Stimulated activated naive CD8-positive, alpha-beta T cell treated with anti-CD3 and anti-CD28 coated beads, Interleukin-15, Interleukin-2, amounts not matched to agents 100 U/mL and 50 U/mL, for 24 hours (primary cell): ENCODE measurements at places on chromosomes 5 and 9.

DNA sequence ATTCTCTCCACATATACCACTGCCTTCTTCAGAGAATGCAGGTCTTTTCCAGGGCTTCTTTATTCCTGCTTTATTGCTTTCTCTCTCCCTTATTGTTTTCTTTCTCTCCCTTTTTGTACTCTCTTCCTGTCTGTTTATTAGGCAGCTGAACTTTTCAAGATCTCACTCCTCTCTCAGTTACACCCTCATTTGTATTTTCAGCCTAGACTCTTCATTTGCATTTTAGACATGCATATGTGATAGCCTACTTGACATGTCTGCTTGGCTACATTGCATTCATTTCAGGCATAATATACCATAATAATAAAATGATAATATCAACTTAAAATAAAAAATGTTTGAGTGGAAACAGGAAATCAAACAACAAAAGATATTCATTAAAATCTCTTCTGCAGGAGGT is 377.9 kb upstream of the TNC start:
- DNase-seq = no peak

DNA sequence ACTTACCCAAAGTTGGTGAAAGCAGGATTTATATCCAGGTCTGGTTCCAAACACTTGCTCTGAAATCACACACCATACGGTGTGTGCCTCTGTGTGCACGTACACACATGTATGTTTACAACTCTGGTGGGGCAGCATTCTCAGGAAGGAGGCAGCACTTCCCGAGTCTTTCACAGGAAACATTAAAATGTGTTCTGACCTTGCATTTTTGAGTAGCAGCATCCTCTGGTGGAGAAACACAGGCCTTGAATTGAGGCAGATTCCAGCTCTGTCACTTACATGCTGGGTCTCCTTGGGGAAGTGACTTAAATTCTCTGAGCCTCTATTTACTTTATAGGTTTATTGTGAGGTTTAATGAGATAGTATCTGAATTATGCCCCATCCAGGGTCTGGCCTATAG is 126.4 kb downstream of the RGS3 start:
- DNase-seq = no peak

GRCh38 chr9:126287166-126287866 is 39.3 kb upstream of the MVB12B start:
- no peak for DNase-seq

DNA sequence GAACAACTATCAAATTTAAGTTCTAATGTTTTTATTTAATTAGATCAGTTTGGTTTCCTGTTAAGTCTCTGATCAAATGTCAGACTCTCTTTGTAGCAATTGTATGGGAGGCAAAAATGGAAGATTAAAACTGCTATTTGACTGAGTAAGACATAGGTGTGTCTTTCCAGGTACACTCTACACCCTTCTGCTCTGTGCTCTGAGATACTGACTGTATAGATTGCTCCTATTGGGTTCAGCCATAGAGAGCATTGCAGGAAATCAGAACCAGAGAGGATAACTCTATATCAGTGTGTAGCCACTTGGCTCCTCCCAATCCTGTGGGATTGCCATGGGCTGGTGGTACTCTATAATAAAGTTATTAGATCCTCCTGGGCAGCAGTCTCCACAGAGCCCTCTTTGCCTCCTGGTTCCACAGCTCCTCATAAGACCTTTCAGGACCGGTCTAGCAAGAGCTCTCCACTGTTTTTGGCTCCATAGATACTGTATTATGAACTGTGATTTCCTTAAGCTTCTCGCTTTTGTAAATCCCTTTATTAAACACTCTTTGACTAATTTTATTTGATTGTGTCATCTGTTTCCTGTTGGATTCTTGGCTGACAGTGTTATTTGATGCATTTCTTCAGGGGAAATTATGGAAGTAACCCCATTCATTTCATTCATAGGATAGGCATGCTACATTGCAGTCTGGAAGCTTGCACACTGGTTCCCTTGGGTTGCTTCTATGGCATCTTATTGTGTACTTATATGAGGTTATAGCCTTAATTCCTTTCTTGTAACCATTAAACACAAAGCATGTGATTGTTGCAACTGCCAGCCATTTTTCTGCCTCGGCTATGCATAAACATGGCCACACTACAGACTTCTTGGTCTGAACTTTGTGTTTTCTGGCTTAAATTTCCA is 115.6 kb downstream of the VCAN start:
- no peak for DNase-seq

GRCh38 chr5:14884062-14884612 is 12.6 kb upstream of the ANKH start:
- no peak for DNase-seq

GRCh38 chr5:16881251-16881650 is 54.8 kb downstream of the MYO10 start:
- no peak for DNase-seq

DNA sequence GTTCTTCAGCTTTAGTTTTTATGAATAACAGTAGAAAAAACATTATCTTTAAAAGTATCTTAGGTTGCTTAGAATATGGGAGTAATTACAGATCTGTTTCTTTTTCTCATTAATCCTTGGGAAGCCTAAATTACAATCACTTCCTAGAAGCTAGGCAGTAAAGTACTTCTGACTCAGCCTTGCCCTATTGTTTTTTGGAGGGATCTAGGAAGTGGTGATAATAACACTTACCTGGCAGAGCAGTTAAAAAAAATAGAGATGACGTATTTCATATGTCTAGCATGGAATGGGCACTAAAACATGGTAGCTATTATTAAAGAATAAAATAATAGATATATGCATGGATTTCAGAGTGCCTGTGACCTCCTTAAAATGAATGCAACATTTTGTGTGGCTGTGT is 8.2 kb upstream of the FST start:
- no peak for DNase-seq

GRCh38 chr5:178651046-178651810 is 24.4 kb upstream of the CLK4 start:
- DNase-seq = no peak

DNA sequence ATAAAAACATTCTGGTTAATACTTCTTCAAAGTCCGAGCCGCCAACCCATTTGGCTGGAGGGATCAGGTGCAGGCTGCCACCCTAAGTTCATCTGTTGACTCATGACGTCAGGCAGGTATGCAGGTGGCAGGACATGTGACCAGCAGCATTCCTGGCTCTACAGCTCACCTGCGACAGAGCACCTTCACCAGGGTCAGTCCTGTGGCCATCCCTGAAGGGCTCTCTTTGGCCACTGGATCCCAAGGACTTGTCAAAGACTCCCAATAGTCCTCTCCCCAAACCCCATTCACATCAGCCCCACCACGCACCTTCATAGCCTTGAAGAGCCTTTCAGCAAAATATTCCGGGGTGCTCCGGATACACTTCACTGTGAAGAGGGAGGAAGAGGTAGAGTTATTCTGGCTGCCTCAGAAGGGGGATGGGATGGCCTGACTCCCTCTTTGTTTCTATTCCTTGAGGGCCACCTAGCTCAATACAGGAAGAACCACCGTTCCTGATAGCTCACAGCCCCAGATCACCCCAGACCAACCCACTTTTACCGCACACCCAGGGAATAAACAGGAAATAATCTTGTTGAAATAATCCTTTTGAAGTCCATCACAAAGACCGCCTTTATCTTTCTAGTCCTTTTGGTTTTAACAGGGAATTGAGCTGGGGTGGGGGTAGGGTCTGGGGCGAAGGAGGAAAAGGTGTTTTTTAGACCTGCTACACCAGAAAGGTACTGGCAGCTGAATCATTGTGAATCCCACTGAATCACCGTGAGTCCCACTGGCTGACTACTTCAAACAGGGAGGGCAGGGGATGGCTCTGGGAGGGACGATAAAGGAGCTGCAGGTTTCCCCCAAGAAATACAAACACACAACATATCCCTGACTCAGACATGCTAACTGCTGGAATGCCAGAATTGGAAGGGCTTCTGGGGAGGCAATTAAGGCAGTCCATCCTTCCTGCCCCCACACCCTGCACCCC is 26.4 kb downstream of the ANXA6 start:
- DNase-seq = no peak

- DNase-seq = peak; percentile 93
Observed at GRCh38 chr5:157743163-157744050, at the start of gene LSM11. LSM11 (plus strand) TSS chr5:157743712; CDS start chr5:157743751, 39 bp downstream.

DNA sequence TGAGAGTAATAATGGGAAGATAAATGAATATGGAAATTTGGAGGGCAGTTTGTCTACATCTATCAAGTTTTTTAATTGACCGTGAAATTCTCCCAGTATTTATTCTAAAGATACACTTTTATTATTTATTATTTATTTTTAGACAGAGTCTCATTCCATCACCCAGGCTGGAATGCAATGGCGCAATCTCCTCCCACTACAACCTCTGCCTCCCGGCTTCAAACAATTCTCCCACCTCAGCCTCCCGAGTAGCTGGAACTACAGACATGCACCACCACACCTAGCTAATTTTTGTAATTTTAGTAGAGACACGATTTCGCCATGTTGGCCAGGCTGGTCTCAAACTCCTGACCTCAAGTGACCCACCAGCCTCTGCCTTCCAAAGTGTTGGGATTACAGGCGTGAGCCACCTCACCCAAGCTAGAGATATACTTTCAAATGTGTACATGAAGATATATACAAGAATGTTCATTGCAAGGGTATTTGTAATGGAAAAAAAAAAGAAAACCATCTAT is 97.7 kb upstream of the SLC12A2 start:
- DNase-seq = no peak

GRCh38 chr9:77599492-77599891 is 48.6 kb downstream of the GNA14 start:
- DNase-seq = no peak

DNA sequence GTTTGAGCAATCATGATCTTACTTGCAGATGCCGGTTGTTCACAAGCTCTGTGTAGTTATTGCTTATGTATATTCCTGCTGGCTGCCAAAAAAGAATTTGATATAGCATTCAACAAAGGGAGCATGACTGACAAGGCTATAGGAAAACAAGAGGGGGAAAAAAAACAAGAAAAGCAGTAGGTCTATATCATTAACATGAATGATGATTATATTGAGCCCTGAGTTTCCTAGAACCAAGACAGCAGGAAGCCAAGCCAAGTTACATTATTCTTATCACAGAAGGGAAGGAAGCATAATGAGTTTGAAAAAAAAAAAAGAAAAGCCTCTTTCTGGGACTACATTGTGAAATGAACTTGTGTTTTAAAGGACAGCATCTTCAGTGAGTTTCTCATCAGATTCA is 41.0 kb downstream of the TSTD2 start:
- no peak for DNase-seq

DNA sequence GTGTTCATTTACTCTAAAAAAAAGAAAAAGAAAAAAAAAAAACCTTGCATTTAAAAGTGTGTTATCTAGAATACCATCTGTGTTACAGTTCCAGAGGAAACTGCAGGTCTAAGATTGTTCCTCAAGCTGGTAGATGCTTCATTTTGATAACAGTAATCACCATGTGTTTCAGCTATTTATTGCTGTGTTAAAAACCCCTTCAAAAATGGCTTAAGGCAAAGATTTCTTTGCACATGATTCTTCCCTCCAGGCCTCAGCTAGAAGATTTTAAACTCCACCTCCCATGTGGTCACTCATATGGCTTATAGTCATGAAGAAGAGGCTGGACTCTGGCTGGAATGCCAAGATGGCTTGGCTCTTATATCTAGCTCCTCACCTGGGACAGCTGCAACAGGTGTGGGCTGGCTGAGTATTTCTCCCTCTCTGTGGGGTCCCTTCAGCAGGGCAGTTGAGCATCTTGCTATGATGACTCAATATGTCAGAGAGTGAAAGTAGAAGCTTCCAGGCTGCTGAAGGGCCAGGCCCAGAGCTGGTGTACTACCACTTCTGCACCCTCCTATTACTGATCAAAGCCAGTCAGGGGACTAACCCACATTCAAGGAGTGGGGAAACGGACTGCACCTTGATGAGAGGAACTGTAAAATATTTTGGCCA is 920.4 kb upstream of the DMAC1 start:
- DNase-seq = no peak

DNA sequence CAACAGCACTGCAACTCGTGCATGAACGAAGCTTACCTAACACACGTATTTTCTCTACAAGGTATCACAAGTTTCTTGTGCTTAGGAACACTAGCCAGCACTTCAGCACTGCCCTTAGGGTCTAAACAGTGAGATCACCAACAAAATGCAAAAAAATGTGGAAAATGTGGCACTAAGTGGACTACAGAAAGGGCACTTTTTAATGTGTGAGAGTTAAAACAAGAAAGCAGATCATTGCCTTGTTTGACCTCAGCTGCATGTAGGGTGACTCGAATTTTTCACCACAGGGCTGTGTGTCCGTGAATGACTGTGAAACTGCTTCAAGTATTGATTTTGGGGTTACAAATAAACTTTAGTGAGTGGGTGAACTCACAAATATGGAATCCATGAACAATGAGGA is 90.5 kb downstream of the MARCHF3 start:
- DNase-seq = no peak

GRCh38 chr5:105754056-105754455 is 1916.7 kb downstream of the EFNA5 start:
- DNase-seq = no peak

- no peak for DNase-seq
Observed at GRCh38 chr9:70883963-70884793, 237.2 kb downstream of the TRPM3 start.

- DNase-seq = no peak
Observed at GRCh38 chr9:69380811-69381210, 55.8 kb downstream of the ENTREP1 start.

- DNase-seq = no peak
Observed at GRCh38 chr5:15026944-15027343, 155.4 kb upstream of the ANKH start.

- DNase-seq = no peak
Observed at GRCh38 chr9:86940774-86941173, 6.5 kb downstream of the GAS1 start.

GRCh38 chr5:37899037-37899436 is 59.2 kb upstream of the GDNF start:
- no peak for DNase-seq

- DNase-seq = no peak
Observed at GRCh38 chr9:133980864-133981588, 11.1 kb downstream of the VAV2 start.

GRCh38 chr9:81389569-81389993 is 299.8 kb downstream of the TLE1 start:
- DNase-seq = no peak

DNA sequence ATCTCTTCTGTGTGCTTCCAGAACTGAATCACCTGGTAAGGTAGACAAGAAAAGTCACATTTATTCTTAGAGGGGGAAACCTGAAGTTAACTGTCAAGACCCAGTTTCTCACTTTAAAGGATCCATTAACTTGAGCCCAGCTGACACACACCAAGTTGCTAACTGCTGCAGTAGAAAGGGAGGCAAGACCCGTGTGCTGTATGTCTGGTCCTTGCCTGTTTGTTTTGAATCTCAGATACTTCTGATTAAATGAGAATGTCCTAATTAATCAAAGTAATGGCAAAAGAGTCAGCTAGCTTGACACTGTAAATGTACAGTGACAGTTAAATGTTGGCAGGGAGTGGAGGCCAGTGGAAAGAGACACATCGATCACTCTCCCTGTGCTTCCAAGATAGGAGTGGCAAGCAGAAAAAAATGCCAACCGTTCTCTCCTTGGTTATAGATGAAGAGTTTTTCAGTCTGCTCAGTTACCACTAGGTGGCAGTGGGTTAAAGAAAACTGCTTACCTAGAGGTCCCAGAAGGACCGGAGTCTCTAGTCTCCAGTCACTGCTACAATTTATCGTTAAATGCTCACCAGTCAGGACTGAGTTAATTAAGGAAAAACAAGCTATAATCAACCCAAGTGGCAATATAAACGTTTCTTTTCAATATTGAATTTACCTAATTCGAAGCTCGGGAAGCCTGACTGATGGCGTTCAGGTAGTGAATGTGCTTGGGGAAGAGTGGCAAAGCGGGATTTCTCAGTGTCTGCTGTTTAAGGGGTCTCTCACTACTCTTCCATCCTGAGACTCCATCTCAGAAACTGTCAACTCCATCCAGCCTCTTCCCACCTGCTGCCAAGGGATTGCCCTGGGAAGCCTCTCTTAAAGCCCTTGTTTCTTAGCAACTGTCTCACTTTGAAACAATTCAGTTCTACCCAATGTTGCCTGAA is 18.4 kb downstream of the LSM11 start:
- no peak for DNase-seq
